Testis (tissue), 5 donors: ENCODE measurements at places on chromosomes 5 and 9. TPM values are rescaled to one million over a fixed set of nuclear protein-coding genes. Genes with fewer than 3 reads are reported as not detected.

- peak; percentile 76 for DNase-seq
- H3K27ac ChIP-seq: no peak overlapping the region
Measured at GRCh38 chr9:136567651-136568287, 21.9 kb upstream of the NOTCH1 start.

GRCh38 chr9:123631862-123632261 lies 275.9 kb downstream of the CRB2 start:
- H3K4me1 ChIP-seq: peaks cover 20% of the 10 kb centered on the region
- no peaks in the 10 kb centered on the region for H3K27me3 ChIP-seq
- H3K4me3 ChIP-seq: no peak overlapping the region
- H3K36me3 ChIP-seq: no peaks in the 10 kb centered on the region
- no peak for DNase-seq

GRCh38 chr5:109690242-109690974 lies 681 bp downstream of the MAN2A1 start:
- H3K4me3 ChIP-seq: peak overlapping the region; percentile 87
- no peaks in the 10 kb centered on the region for H3K36me3 ChIP-seq
- H3K27me3 ChIP-seq: no peaks in the 10 kb centered on the region
- peak; percentile 47 for DNase-seq
- peaks cover 16% of the 10 kb centered on the region for H3K4me1 ChIP-seq

- no peak for DNase-seq
- H3K27me3 ChIP-seq: no peaks in the 10 kb centered on the region
- no peak overlapping the region for H3K27ac ChIP-seq
- H3K4me3 ChIP-seq: no peak overlapping the region
Measured at GRCh38 chr5:31995006-31995405, 179.1 kb downstream of the GOLPH3 start.

DNA sequence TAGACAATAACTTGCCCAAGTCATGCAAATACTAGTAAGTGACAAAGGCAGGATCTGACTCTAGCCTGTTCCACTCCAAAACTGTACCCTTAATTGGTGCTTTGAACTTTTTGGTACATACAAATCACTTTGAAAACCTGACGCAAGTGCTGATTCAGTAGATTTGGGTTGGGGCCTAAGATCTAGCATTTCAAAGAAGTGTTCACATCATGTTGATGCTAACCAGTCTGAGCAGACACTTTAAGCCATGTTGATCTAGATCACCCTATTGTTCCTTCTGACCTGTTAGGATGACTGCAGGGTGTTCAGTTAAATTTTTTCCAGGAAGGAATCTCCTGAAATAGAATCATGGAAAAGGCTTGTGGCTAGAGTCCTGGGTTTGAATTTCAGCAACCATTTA lies 57.7 kb upstream of the CPEB4 start:
- H3K4me1 ChIP-seq: peaks cover 2% of the 10 kb centered on the region
- no peak overlapping the region for H3K4me3 ChIP-seq
- H3K27ac ChIP-seq: no peak overlapping the region
- H3K36me3 ChIP-seq: no peaks in the 10 kb centered on the region
- no peaks in the 10 kb centered on the region for H3K27me3 ChIP-seq

CKMT2 gene
- polyA plus RNA-seq: 13.7 TPM
